HT-29 (cell line): ENCODE measurements at places on chromosomes 12 and 14.

DNA sequence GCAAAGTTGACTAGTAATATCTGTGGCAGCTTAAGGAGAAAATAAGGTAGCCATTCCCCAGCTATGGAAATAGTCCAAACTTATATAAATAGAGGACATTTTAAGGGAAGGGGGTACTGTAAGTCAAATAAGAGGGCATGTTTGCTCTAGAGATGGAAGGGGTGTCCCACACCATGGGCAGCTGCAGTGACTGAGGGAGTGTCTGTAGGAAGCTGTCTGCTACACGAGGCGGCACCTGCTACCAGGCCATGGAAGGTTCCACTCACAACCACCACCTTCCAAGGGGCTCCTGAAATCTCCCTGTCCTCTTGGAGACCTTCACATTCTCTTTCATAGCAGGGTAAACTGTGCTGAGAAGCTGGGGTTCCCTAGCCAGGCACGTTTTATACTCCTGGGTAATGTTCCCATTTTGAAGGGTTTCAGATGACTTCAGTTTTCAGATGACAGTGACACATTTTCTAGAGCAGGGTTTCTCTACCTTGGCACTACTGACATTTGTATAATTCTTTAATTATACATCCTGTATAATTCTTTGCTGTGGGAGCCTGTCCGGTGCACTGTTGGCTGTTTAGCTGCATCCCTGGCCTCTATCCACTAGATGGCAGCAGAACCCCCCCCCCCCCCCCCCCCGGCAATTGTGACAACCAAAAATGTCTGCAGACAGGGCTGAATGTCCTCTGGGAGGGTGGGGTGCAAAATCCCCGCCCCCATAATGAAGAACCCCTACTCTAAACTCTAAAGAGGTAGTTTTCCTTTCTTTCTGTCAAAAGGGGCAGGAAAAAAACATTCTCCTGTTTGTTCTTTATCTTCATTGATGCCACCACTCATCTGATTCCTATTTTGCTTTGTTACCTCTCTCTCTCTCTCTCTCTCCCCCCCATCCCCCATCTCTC, 11.6 kb upstream of the SMCO2 start:
- DNase-seq: peak; percentile 30

DNA sequence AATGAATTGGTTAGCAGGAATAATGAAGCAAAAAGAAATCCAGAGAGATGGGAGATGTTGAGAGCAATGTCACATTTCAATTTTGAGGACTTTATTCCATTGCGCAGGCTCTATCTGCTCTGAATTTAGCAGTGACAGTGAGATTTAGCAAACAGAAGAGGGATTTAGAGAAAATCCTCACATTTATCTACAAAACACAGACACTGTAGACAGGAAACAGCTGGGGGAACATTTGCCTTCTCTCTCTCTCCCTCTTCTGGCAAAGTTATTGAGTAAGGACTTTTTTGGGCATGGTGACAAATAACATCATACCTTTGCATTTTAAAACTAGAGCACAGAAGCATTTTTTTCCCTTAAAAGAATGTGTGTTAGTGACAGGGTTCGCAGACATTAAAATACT, at the start of gene IGF1:
TSS of gene IGF1 (minus strand) at position 158 of the 400 bp plus-strand sequence. CDS start 182 bp downstream, outside the sequence.
- DNase-seq: no peak

GRCh38 chr12:52591521-52591920, 9.7 kb downstream of the KRT72 start:
- no peak for DNase-seq

GRCh38 chr12:6939191-6939540, 4.5 kb upstream of the RNU7-1 start:
- DNase-seq: no peak

DNA sequence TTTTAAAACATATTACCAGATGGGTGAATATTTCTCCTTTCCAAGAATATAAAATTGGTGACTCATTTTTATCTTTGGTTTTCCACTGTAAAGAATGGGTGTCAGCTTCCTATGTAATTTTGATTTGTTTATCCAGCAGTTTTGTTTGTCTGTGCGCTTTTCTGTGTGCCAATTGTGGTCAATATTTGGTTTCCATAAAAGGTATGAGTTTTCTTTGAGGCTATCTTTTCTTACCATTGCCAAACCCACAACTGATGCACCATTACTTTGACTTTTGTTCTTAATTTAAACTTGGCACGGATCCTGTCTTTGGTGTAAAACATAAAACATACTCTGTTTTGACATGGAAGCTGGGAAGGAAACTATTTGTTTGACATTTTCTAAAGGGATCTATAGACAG, 78.8 kb upstream of the NAV3 start:
- DNase-seq: peak; percentile 84

GRCh38 chr12:40034712-40035111, 71.2 kb downstream of the SLC2A13 start:
- no peak for DNase-seq

DNA sequence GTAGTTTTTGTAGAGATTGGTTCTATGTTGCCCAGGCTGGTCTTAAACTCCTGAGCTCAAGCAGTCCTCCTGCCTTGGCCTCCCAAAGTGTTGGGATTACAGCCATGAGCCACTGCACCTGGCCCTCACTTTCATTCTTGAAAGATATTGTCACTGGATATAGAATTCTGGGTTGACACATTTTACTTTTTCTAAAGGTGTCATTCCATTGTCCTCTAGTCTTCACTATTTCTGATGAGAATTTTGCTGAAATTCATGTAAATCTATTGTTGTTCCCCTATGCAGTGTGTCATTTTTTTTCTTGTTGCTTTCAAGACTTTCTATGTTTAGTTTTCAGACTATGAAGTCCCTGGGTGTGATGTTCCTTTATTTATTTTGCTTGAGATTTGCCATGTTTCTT, 29.2 kb downstream of the ACADS start:
- DNase-seq: no peak

DNA sequence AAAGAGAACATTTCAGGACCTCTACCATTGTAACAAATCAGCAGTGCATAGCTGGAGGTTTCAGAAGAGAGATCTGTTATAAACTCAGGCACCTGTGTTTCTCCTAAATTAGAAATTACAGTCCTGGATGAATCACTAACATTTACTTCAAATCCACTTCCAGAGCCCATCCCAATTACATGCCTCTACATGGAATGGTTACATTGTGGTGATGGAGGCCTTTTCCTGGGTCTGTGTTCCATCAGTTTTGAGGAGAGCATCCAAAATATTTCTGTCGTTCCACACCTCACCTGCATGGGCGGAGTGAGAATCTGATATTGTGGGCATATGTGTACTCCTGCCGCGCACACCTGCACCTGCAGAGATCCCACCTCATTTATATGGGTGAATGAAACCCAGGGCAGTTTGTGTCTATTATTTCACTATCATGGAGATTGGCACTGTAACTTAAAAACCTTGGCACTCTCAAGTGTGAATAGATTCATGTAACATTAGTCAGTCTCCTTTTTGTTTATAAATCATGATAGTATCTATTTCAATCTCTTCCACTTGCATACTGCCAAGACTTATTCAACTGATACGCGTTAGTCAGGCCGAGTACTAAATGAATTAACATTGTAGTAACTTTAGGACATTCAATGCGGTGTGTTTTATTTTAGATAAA, 215.1 kb upstream of the FAR2 start:
- no peak for DNase-seq

GRCh38 chr12:50955288-50955687, 2.9 kb downstream of the HIGD1C start:
- DNase-seq: no peak

GRCh38 chr12:81377771-81378170, 299.9 kb downstream of the ACSS3 start:
- DNase-seq: no peak

- DNase-seq: no peak
Observed at GRCh38 chr12:52252728-52253343, 19.8 kb downstream of the KRT7 start.

GRCh38 chr14:104076743-104077142, 8.8 kb upstream of the ASPG start:
- DNase-seq: no peak

- DNase-seq: no peak
Observed at GRCh38 chr12:108856170-108856427, 1.3 kb downstream of the SSH1 start.

DNA sequence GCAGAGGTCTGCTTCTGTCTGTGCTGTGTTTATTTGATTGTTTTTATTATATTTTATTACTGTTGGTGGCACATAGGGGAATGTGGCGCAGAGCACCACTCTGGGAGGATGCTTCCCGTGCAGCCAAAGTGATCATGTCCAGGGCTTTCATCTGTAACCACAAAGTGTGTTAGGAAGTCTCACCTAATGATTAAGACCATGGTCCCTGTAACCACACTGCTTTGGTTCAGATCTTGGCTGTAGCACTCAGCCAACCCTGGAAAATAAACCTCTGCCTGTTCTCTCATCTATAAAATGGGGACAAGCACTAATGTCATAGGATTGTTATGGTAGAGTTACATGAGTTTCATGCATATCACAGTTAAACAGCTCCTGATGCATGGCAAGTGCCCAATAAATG, 1.9 kb downstream of the RESF1 start:
- DNase-seq: no peak

DNA sequence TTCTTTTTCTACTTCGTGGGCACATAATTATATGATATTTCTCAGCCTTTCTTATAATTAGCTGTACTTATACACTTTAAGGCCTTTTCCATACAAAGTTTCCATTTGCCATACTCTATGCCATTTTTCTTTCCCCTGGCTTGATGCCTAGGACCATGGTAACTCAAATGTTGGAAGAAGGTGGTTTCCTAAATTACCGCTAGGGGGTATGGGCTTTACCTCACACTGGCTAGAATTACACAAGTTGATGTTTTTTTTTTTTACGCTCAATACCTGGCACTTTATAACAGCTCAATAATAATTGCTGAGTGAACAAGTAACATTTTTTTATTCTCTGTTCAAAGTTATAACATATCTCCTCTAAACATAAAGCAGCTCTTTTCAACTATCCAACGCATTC, 306.8 kb upstream of the LRFN5 start:
- no peak for DNase-seq

GRCh38 chr12:45051572-45052125, 750 bp upstream of the DBX2 start:
- DNase-seq: no peak

DNA sequence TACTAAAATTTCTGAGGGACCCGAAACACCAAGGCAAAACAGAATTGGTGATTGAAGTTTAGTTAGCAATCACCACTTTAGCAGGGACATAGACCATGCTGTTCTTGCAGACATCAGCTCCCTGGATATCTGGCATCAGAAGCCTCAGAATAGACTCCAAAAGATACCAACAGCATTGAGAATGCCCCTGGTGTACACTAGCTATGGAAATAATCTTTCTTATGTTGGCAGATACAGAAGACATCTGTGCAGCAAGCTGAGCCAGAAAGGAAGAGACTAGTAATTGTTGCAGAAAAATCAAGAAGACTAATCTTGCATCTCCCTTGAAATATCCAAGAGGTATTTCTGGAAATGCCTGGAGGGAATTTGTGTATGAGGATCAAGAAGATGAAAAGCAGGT, 521.6 kb downstream of the TRHDE start:
- no peak for DNase-seq

DNA sequence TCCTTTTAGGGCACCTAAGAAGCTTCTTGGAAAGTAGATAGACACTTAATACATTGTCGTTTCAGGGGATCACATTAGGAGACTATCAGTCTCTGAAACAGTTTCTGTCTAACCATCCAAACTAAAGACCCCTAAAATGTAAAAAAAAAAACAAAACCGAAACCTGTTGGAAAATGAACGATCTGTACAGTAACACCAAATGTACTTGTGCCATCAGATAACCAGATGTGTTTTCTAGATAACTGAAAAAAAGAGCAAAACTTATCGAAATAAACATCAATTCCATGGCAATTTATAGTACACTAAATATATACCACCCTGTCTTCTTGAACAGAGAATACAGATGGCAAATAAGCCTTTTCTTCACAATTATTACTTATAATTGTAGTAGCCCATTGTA, 2.1 kb downstream of the LDHB start:
- no peak for DNase-seq

DNA sequence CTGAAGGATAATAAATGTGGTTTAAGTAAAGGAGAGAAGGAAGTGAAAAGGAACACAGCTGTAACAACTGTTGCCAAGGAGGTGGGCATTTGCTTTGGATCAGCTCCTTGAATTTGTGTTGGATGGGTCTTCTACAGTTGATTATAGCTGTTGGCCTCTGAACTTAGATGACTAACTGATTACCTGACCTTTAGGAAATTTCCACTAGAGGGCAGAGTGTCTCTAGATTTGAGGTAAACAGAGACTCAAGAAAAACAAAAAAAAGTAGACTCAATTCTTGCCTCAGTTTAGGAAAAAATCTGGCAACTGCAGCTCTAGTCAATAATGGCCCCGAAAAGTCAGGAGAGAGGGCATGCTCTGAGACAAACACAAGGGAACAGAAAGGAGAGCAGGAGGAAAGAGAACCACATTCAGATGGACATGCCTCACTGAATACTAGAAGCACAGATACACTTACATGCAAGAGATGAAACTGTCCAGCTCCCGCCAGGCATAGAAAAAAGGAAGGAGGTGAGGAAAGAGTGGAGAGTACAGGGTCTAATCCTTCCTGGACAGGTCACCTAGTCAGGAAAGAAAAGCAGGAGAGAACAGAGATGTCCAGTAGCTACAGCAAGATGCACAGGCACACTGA, 20.6 kb downstream of the COX14 start:
- peak; percentile 47 for DNase-seq

DNA sequence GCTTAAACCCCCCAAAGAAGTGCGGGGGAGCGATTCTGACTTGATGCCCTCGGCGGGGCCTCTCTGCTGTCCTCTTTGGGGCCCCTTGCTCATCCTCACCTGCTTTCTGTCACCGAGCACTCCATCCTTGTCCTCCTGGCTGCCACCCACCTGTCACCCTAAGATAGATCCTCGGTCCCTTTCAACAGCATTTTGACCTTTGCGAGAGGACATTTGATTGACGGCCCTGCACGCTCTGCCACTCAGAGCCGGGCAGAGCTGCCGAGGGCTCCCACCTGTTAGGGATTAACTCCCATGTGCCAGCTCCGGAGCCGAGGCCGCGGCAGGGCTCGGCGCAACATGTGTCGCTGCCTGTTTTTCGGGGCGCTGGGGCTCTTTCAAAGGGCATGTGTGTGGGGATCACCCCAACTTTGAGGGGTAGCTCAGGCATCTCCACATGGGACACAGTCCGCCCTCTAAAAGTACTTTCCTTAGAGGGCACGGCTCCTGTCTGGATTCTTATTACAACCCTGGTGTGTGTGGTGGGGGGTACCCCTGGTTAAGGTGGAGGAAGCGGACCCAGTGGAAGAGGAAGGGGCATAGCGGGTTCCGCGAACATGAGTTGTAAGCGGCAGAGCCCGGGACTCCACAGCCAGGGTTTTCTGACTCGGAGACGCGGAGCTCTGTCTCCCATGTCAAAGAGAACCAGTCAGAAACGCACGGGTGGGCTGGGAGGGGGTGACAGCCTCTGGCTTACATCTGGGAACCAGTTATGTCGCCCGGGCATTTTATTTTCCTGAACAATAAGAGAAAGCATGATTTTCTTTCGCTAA, 811 bp upstream of the MEG3 start:
- DNase-seq: no peak

DNA sequence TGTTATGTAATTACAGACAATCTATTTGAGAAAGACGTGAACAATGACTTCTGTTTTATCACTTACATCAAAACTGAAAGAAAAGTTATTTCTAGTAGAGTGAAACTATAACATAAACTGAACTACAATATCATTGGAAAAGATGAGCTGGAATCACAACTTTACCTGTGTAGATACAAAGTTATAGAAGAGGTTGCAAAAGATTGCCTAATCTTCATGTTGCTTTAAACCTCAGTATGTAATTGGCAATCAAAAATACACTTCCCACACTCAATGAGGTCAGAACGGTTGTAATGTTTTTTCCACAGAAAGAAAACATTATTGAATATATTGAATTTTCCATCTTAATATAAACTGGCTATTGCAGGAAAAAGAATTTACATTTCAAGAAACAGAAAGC, 37.7 kb upstream of the GXYLT1 start:
- DNase-seq: no peak

GRCh38 chr12:56020423-56021184, at the start of gene IKZF4:
Gene IKZF4, plus strand, starts transcription at chr12:56021043. Its CDS starts 451 bp downstream, at chr12:56021494.
- no peak for DNase-seq
